Fibroblast of skin of scalp (primary cell): ENCODE measurements at places on chromosomes 7 and 10.

DNA sequence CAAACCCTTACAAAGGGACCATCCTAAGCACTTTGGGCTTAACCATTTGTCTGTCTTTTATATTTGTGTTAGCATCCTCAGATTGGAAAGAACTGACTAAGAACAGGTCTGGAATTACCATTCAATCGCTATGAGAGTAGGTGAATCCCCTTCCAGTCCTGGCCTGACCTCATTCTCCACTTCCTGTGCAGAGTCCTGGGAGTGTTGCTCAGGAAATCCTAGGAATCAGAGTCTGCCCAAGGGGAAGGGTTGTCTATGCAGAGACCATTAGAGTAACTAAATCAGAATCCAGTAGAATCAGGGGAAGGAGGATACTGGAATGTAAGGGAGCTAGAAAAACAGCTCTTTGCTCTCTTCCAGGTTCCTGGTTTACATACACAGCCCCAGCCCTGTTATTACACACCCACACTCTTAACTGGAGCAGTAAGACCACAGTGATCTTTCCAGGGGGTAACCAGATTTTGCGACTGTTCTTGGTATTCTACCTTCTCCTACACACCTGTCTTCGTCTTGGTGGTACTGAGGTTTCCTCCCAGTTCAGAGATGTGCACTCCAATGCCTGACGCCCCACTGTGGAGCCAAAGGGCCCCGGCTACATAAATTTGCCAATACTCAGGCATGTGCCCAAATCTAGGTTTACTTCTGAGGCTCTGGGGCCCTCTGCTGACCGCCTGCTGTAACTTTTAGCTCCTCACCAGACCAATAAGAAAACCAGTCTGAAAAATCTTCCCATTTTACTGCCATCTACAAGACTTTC is 103.7 kb downstream of the RNF216 start:
- DNase-seq: peak; percentile 78

DNA sequence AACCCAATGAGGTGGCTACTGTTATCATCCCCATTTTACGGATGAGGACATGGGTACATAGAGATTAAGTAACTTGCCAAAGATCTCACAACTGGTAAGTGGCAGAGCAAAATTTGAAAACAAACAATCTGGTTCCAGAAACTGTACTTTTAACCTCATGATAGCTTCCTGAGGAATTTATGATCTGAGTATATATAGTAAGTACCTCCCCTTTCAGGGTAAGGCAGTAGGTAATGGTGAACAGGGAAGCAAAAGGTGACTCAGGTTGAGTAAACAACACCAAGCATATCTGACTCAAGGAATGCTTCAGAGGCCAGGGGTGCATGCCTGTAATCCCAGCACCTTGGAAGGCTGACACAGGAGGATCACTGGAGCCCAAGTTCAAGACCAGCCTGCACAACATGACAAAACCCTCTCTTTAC is 21.1 kb downstream of the KLLN start:
- no peak for DNase-seq

- DNase-seq: no peak
These were observed 210.1 kb downstream of the KIAA1217 start for GRCh38 chr10:24419066-24419465.

DNA sequence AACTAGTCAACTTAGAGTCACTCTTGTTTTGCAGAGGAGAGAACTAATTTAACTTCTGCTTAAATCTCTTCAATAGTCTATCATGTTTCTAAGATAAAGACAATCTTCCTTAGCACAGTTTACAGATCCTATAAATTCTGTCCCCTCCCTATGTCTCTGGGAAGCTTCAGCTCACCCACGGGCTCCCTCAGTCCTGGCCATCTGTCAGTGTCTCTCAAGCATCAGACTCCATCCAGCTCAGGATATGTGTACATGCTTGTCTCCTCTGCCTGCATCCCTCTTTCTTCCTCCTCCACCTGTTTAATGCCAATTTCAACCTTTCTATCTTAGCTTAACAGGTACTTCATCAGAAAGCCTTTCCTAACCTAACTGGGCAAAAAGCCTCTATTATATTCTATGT is 177.1 kb upstream of the PTER start:
- DNase-seq: no peak

DNA sequence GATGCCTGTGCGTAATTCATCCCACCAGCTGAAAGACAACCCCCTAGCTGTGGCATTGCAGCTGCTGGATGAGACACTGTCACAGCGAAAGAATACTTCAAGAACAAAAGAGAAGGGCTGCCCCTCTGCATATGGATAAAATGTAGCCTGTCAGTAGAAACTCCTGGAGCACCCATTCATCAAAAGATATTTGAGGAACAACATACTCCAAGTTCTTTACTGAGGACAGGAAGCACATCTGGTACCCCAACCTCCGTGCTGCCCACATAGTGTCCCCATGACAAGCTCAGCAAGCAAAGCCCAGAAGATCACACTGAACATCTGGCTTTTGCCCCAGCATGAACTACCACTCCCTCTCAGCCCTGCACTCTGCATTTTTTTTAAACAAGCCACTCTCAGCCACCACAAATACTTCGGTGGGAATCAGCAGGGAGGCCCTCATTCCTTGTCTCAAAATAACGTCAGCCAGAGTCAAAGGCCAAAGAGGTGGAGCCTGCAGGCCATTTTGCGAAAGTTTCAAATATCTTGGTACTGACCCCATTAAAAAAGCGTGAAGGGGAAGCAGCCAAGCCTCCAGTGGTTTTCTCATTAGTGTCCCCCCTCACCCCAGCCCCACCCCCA is 1.7 kb downstream of the CREB3L2 start:
- peak; percentile 94 for DNase-seq

DNA sequence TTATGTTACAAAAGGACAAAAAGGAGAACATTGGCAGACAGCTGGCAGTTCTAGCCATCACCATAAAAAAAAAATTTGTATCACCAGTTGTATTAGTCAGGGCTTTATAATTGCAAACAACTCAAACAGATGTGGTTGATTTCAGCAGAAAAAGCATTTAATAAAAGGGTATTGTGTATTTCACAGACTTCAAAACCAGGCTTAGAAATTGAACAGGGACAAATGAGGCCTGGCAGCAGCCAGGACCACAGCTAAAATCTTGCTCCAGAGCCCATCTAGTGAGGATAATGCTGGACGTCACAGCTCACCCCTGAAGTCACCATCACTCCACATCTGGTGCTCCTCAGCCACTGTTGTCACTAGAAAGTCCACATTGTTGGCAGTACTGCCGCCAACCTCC is 52.9 kb upstream of the CALD1 start:
- no peak for DNase-seq

DNA sequence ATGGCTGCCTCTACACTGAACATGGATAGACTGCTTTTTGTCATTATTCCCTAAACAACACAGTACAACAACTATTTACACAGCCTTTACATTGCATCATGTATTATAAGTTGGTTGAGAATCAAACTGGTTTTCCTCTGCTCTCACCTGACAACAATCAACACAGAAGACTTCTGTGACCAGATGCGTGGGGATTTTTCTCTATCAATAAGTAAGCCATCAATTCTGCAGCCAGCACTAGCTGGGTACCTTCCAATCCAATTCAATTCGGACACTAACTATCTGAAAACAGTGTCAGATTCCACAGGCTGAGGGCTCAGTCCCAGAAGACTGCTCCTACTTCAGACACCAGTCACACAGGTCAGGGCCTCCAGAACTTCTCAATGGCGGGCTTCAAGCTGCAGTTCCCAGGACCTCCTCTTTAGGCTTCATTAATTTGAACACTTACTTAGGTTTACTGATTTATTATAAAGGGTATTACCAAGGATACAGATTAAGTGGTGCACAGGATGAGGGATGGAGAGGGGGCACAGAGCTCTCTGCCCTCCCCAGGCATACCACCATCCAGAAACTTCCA is 36.4 kb upstream of the ASL start:
- no peak for DNase-seq

DNA sequence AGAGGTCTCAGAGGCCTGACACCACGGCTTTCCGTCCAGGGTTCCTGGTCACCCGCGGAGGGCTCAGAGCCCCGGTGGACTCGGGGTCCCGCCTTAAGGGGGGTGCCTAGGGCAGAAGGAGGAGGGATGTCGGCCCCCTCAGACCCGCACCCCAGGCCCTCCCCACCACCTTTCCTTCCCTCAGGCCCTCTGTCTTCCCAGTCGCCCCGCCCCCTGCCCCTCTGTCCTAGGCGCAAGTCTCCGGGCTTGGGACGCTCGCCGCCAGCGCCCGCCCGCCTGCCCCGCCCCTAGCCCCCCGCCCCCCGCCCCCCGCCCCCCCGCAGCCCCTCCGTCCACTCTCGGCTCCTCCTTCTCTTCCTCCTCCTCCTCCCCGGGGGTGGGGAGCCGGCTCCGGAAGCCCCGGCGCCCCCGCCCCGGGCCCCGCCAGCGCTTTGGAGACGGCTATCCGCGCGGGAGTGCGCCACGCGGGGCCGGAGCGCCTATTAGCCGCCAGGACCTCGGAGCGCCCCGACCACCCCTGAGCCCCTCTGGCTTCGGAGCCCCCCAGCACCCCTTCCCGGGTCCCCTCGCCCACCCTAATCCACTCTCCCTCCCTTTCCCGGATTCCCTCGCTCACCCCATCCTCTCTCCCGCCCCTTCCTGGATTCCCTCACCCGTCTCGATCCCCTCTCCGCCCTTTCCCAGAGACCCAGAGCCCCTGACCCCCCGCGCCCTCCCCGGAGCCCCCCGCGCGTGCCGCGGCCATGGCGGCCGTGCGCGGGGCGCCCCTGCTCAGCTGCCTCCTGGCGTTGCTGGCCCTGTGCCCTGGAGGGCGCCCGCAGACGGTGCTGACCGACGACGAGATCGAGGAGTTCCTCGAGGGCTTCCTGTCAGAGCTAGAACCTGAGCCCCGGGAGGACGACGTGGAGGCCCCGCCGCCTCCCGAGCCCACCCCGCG is at the start of gene AEBP1:
Gene AEBP1, plus strand, starts transcription at position 423 of the 937 bp plus-strand sequence. Its CDS starts 321 bp downstream, at position 744.
- peak; percentile 43 for DNase-seq
